ENCODE measurements at places on chromosomes 5 and 9.

GRCh38 chr5:34054400-34054729 is 11.4 kb upstream of the C1QTNF3 start:
- no peak for DNase-seq

DNA sequence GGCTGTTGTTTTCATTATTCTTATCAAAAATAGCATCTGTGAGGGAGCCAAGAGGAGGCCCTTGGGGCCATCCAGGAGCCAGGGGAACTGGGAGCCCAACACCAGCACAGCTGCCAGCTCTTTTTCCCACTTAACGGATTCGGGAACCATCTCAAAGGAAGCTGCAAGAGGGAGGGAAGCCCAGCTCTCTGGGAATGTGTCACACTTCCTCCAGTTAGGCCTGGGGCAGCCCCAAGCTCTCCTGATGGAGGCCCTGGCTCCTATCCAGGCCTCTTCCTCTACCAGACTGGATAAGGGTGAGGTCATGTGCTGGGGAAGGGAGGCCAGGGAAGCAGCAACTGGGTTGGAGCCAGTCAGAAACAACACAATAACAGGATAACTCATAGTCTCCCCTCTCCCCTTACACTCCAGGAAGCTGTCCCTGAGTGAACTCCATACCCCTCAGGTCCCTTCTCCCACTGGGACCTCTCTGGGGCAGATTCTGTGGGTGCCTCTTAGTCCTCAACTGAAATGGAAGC is 12.7 kb downstream of the CSF2 start:
- DNase-seq: peak; percentile 97

GRCh38 chr5:52269859-52270258 is 517.9 kb upstream of the ITGA1 start:
- DNase-seq: no peak

DNA sequence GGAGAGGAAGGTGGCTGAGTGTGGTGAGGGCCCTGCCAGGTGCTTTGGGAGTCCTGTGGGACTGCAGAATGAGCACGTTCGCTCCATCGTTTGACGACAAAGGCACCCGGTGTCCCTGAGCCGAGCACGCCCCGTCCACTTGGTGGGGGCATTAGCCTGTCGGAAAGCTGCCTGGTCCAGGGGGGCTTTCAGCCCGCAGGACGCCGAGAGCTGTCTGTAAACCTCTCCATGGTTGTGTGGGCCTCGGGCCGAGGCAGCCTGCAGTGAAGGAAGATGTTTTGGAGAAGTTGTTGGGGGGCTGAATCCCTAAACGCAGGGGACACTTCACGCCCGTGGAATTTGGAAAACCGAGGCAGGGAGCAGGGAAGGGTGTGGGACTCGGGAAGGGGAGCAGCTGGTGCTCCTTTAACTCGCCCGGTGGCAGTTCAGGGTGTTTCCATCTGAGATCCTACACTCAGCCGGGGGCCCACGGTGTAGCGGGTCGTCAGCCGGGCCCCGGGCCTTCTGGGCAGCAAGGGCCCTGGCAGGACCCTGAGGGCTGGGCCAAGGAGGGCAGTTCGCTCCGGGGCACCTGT is 53.8 kb downstream of the MRPL36 start:
- no peak for DNase-seq
